Activated naive CD4-positive, alpha-beta T cell treated with Interleukin-2 at 50 U/mL for 16 hours (primary cell): ENCODE measurements at places on chromosomes 13 and 19.
A peak's percentile ranks its signal among the peaks of the same experiment; 100 is the strongest.

DNA sequence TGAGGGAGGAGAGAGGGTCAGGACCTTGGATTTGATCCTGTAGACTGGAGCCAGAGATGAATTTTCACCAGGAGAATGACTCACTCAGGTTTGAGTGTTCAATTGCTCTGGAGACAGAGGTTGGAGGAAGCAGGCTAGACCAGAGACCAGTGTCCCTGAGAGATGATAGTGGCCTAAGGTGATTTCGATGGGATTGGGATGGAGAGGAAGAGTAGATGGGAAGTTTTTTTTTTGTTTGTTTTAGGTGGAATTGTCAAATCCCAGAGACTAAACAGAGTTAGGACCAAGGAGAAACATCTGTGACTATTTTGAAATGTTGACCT, 2.3 kb downstream of the CEBPG start:
- no peak for DNase-seq

- no peak for DNase-seq
Observed at GRCh38 chr13:104008541-104009435, 942.6 kb upstream of the SLC10A2 start.

- no peak for DNase-seq
Observed at GRCh38 chr13:112700291-112701060, 10.6 kb downstream of the ATP11A start.

DNA sequence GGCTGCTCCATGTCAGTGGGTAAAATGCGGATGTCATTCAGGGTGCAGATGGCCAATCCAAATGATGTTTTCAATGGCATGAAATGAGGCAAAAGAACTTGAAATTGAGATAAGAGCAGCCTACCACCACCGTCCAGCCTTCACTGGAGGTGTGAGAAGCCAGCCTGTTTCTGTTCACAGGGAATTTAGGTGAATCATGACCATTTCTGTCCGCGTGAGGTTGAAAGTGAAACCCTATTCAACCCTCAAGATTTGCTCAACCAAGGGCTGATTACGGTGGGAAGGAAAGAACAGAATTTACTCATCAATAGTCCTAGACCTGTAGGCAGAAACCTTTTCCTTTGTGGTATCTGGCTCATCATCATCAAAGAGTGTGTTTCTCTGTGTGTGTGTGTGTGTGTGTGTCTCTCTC, 370.7 kb downstream of the COG6 start:
- DNase-seq = peak; percentile 67

DNA sequence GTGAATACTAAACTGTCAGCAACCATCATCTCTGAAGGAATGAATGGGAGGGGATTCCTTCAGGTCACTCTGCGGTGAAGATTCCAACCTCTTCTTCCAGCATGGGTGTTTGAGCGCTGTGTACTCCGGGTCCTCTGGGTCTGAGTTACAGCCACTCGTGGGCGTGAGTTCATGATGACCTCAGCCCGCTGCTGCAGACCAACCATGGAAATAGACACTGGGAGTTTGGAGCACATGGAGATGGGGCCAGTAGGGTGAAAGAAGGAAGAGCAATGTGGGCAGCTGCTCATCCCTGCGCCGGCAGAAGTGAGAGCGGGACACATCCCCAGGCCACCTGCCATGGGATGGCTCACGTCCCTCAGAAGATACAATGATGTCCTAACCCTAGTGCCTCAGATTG, 16.8 kb upstream of the RAB20 start:
- no peak for DNase-seq

DNA sequence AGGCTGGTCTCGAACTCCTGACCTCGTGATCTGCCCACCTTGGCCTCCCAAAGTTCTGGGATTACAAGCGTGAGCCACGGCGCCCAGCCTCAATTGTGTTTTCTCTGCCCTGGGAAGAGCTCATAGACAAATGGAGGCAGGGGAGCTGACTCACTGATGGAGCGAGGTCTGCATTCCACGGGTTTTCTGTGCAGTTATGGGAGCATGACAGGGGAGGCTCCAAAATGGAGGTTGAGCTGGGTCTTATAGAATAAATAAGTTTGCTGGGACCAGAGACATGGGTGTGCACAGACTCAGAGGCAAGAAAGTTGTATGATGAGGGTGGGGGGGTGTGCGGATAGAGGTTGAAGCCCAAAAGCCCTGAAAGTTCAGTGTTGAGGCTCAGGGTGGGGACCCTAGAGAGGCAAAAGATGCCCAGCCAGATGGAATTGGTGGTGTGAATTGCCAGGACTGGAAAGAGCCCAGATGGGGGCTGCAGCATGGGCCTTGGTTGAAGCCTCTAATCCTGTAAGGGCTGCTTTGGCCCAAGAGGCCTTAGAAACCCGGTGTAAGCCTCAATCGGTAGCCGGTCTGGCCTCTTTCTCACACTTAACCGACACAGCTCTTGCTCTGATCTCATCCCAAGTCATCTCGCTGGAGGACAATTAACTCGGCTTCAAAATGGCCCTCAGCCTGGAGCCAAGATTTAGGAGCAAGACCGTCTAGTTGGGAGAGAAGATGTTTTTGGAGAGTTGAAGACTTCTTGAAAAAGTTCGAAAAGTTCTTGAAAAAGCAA, 1.9 kb downstream of the TPM4 start:
- DNase-seq = peak; percentile 25

- no peak for DNase-seq
Observed at GRCh38 chr13:110368408-110368807, 61.3 kb downstream of the COL4A2 start.

DNA sequence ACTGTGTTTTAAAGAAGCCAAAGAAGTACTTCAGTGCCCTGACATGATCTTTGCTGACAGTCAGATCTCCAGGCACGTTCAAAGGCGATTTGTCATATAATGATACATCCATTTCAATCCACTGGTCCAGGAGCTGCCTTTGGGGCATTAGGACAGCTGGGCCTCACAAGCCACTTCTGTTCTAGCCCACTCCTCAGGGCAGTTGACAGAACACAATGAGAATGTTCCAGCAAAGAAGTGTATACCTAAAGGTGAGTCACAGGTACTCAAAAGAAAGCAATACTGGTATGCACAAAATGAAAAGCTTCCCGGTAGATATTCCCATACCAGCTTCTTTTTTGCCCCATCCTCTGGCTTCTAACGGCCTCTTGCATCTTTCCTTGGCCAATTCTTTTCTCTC, 12.5 kb upstream of the MAP3K10 start:
- no peak for DNase-seq

DNA sequence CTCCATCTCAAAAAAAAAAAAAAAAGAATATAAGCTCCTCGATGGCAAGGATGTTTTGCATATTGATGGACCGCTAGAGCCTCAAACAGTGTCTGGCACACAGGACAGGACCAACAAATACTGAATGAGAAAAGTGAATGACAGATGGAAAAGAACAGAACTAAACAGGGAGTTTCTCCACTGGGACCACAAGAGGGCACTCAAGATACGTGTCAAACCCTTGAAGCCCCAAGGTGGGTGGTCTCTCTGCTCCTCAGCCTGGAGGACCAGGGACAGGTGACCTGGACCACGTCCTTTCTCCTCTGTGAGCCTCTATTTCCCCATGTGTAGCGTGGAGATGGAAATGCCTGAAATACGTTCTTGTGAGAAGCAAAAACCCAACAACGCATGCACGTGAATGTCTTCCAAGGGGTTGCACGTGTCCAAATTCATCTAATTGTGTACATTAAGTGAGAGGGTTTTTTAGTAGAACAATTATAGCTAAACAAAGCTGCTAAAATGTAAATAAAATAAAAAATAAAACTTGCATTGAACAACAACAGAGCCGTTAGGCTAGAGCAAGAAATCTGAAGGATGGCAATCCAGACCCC, 5.7 kb upstream of the CDC42EP5 start:
- no peak for DNase-seq

DNA sequence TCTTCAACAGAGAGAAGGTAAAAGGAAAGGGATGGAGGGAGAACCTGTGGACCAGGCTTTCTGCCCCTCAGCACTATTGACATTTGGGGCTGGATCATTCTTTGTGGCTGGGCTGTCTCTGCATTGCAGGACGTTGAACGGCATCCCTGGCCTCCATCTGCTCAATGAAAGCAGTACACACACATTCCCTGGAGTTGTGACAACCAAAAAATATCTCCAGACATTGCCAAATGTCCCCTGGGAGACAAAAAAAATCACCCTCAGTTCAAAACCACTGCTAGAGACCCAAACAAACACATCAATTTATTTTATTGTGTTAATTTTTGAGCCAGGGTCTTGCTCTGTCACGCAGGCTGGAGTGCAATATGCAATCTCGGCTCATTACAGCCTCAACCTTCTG, 43.3 kb downstream of the INSR start:
- DNase-seq = no peak

GRCh38 chr13:46121597-46122163, 16.8 kb upstream of the CPB2 start:
- no peak for DNase-seq

GRCh38 chr13:97211300-97211699, 10.8 kb upstream of the MBNL2 start:
- DNase-seq = no peak

DNA sequence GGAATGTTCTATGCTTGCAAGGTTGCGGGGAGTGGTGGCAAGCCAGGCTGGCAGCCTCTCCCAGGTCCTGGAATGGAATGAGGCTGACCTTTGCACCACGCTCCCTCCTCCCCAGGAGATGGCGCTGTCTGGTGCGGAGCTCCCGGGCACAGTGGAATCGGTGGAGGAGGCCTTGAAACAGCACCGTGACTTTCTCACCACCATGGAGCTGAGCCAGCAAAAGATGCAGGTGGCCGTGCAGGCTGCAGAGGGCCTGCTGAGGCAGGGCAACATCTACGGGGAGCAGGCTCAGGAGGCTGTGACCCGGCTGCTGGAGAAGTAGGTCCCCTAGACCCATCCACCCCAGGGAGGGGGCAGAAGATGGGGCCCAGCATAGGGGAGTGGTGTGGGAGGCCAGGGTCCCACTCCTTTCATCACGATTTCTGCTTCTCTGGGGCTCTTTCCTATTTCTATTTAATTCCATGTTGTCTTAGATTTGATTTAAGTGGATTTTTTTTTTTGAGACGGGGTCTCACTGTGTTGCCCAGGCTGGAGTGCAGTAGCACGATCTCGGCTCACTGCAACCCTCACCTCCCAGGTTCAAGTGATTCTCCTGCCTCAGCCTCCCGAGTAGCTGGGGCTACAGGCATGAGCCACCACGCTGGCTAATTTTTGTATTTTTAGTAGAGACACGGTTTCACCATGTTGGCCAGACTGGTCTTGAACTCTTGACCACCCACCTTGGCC, 53.2 kb upstream of the SHKBP1 start:
- peak; percentile 41 for DNase-seq

GRCh38 chr19:46607448-46607841, 6.3 kb downstream of the CALM3 start:
- no peak for DNase-seq

- no peak for DNase-seq
Observed at GRCh38 chr19:40163541-40164129, 27.6 kb upstream of the MAP3K10 start.

- DNase-seq = no peak
Observed at GRCh38 chr13:71922194-71922593, 55.2 kb upstream of the DACH1 start.

DNA sequence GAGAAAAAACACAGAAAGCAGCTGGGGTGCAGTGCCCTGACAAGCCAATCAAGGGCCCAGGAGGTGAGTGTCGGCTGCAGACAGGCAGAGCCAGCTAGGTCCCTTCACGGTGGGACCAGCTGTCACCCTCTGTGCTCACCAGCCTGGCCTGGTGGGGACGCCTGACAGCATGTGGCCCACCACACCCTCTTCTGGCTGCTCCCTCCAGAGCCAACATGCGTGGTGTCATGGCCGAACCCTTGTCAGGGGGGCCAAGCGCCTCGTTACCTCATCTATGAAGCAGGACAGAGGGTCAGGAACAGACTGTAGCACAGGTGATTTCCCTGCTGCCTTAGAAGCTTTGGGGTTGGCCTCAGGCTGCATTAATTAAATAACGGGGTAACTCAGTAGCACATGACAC, 40.0 kb upstream of the ISYNA1 start:
- no peak for DNase-seq

DNA sequence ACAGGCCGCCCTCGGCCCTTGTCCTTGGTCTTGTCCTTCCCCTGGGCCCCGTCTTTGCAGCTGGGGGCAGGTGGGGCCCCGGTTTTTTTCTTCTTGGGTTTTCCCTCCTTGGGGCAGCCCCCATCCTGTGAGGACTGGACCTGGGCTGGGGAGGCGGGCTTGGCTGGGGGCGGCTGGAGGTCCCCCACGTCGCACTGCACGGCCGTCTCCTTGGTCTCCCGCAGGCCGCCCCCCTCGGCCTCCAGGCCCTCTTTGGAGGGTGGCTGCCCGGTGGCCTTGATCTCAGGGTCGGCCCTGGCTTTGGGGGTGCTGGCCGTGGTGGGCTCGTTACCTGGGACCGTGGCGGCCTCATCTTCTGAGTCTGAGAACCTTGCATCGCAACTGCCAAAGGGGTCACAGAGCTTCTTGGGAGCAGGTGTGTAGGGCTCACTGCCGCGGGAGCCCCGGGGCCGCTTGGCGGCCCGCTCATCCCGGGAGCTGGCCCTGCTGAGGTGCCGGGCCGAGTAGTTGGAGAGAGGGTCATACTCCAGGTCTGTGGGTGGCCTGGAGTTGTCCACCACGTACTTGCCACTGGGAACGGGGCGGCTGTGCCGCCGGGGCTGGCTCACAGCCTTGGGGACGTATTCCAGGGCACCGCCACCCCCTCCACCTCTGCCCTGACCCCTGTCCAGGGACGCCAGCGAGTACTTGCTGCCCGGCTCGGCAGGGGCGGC, 15.6 kb upstream of the ATP8B3 start:
- no peak for DNase-seq

- no peak for DNase-seq
Observed at GRCh38 chr19:44671400-44671799, at the start of gene CEACAM19. TSS of gene CEACAM19 (plus strand) at chr19:44671482. CDS start at chr19:44671932, 450 bp downstream.

DNA sequence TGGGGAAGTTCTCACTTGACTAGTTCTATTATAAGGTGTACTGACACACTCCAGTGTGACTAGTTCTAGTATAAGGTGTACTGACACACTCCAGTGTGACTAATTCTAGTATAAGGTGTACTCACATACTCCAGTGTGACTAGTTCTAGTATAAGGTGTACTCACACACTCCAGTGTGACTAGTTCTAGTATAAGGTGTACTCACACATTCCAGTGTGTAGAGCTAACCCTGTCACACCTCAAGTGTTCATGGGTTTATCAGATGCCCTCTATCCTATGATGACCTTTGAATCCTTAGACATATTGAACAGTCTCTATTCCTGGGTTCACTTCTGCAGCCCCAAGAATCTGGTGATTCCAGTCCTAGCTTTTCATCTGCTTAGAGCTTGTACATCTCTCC, 54.6 kb upstream of the MYO16 start:
- DNase-seq = no peak

DNA sequence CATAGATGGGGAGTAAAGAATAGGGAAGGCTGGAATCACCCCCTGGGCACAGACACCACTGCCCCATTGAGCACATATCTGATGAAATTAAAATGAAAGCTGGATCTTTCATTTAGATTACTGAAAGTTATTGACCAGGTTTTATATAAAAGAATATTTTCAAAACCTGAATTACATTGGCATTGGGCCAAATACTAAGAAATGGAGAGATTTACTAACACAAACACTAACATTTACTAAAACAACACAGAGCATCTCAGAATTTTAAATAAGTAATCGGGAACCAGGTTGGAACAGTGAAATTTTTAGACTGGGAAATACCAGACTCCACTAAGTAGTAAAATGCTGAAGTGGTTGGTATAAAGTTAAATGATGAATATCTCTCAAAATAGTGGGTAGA, 88.9 kb downstream of the HS6ST3 start:
- DNase-seq = no peak

- DNase-seq = peak; percentile 93
Observed at GRCh38 chr19:1239796-1240737, 1.5 kb upstream of the ATP5F1D start.

GRCh38 chr13:111316161-111316730, 4.2 kb upstream of the TEX29 start:
- DNase-seq = no peak

- DNase-seq = no peak
Observed at GRCh38 chr19:34237939-34238338, 16.4 kb upstream of the GARRE1 start.

- no peak for DNase-seq
Observed at GRCh38 chr19:35360880-35361420, 2.7 kb downstream of the FFAR3 start.
